ENCODE measurements at places on chromosomes 1 and 21. TPM values are rescaled to one million over a fixed set of nuclear protein-coding genes. Genes with fewer than 3 reads are reported as not detected.

ASAP3 gene
- polyA plus RNA-seq: 20.3 TPM

TMPRSS3 gene
- not detected for polyA plus RNA-seq

CD101 gene
- polyA plus RNA-seq: 0.04 TPM

CNKSR1 gene
- 2.0 TPM for polyA plus RNA-seq

FNDC10 gene
- polyA plus RNA-seq: 5.5 TPM

IRF6 gene
- 0.11 TPM for polyA plus RNA-seq

TMEM82 gene
- not detected for polyA plus RNA-seq

PKLR gene
- polyA plus RNA-seq: 50.4 TPM

MPZ gene
- polyA plus RNA-seq: 16.6 TPM

LCE2C gene
- not detected for polyA plus RNA-seq

LAPTM5 gene
- 22.2 TPM for polyA plus RNA-seq

CAPN9 gene
- polyA plus RNA-seq: not detected

INKA2 gene
- 0.53 TPM for polyA plus RNA-seq

TNFSF4 gene
- polyA plus RNA-seq: 0.05 TPM

RNF186 gene
- polyA plus RNA-seq: not detected

ERI3 gene
- 67.2 TPM for polyA plus RNA-seq

MEX3A gene
- 8.7 TPM for polyA plus RNA-seq

SPRR5 gene
- not detected for polyA plus RNA-seq

All from K562 (cell line).